ENCODE measurements at places on chromosomes 11 and 22. TPM values are rescaled to one million over a fixed set of nuclear protein-coding genes. Genes with fewer than 3 reads are reported as not detected.

MPEG1 gene
- not detected for total RNA-seq

- H3K4me1 ChIP-seq = no peaks in the 10 kb centered on the region
- peaks cover 7% of the 10 kb centered on the region for H3K27me3 ChIP-seq
- H3K4me3 ChIP-seq = no peak overlapping the region
- no peak overlapping the region for H3K27ac ChIP-seq
Observed at GRCh38 chr11:69466039-69466438, 15.4 kb upstream of the LINC01488 start.

GRCh38 chr11:58609723-58610122 lies 12.7 kb upstream of the CNTF start:
- H3K4me3 ChIP-seq = no peak overlapping the region
- DNase-seq = no peak
- peaks cover 43% of the 10 kb centered on the region for H3K4me1 ChIP-seq
- H3K36me3 ChIP-seq = peaks cover 65% of the 10 kb centered on the region
- no peak overlapping the region for H3K27ac ChIP-seq
- H3K27me3 ChIP-seq = no peaks in the 10 kb centered on the region

DNA sequence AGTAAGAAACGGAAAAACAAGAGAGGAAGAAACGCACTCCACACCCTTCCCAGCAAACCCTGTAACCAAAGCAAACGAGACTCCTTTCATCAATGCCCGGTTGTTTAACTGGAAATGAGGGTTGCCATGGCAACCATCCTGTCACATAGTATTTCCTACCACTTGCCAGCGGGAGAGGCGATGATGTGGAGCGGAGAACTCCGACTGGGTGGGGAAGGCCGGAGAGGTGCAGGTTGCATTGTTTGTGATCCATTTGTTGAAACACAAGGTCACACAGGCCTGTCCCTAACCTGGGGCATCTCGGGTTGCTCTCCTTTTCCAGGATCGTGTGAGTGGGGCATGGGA lies 609.9 kb downstream of the BUD13 start:
- H3K4me3 ChIP-seq = no peak overlapping the region
- no peaks in the 10 kb centered on the region for H3K4me1 ChIP-seq
- H3K36me3 ChIP-seq = no peaks in the 10 kb centered on the region
- peaks cover 4% of the 10 kb centered on the region for H3K27me3 ChIP-seq
- no peak overlapping the region for H3K27ac ChIP-seq
- no peak for DNase-seq

GRCh38 chr11:59284773-59285129 lies 72.0 kb upstream of the MPEG1 start:
- no peak overlapping the region for H3K27ac ChIP-seq
- DNase-seq = no peak
- H3K27me3 ChIP-seq = peaks cover 23% of the 10 kb centered on the region
- no peaks in the 10 kb centered on the region for H3K36me3 ChIP-seq

- no peak for DNase-seq
- H3K4me3 ChIP-seq = no peak overlapping the region
- H3K36me3 ChIP-seq = no peaks in the 10 kb centered on the region
- no peaks in the 10 kb centered on the region for H3K27me3 ChIP-seq
- H3K4me1 ChIP-seq = no peaks in the 10 kb centered on the region
- H3K27ac ChIP-seq = no peak overlapping the region
Observed at GRCh38 chr11:70112017-70112434, 33.9 kb downstream of the ANO1 start.

All from activated CD4-positive, alpha-beta T cell treated with anti-CD3 and anti-CD28 coated beads, Interleukin-2, amount 10 ng/mL, durations not matched to agents 7 days and 5 days (primary cell).